HAP-1 (cell line): ENCODE measurements at places on chromosomes 3 and 15.

GRCh38 chr15:69480932-69481331, 28.3 kb downstream of the RPLP1 start:
- DNase-seq: no peak

GRCh38 chr3:19342389-19342788, 194.1 kb downstream of the KCNH8 start:
- no peak for DNase-seq

GRCh38 chr15:98438326-98438725, 210.0 kb upstream of the IGF1R start:
- no peak for DNase-seq

DNA sequence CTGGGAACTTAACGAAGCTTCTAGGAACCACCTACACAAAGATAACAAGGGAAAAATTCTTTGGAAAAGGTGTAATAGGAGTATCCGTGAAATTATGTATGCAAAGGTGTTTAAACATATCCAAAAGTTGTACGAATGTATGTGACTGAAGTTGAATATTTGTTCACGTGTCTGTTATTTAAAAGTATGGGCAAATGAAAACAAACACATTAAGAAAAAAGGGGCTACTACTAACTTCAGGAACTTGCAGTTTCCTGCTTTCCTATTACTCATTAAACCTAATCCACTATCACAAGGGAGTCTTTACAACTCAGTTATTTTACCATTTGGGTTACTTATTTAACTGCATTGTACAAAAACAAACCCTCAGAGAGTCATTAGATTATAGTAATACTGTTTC, 33.9 kb upstream of the GRAMD1C start:
- DNase-seq: no peak

GRCh38 chr3:61524933-61525332, 36.4 kb upstream of the PTPRG start:
- DNase-seq: no peak
